ENCODE measurements at places on chromosomes 3 and 15.

- peak; percentile 91 for DNase-seq
Observed at GRCh38 chr15:89998141-89998661, 2.9 kb upstream of the ZNF710 start.

GRCh38 chr15:39979606-39980005, 45.7 kb downstream of the EIF2AK4 start:
- no peak for DNase-seq

DNA sequence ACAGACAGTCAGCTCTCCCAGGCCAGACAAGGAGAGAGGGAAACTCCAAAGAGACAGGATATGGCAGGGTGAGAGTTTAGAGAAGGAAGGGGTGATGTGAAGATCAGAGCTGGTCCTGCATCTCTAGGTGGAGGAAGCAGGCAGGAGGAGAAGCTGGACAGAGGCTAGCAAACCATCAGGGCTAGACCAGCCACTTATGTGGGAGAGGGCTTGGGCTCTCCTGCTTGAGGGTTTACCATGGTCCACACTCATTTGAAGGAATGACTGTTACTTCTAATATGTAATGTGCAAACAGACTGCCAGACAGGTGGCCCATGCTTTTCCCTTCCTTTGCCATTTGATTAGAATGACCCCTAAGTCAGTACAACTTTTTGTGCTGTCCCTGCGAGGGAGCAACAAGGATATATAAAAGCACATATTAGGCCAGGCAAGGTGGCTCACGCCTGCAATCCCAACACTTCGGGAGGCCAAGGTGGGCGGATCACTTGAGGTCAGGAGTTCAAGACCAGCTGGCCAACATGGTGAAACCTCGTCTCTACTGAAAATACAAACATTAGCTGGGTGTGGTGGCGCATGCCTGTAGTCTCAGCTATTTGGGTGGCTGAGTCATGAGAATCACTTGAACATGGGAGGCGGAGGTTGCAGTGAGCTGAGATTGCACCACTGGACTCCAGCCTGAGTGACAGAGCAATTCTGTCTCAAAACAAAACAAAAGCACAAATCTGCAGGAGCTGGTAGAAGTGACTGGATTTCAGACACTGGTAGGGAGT, 41.0 kb upstream of the MANF start:
- no peak for DNase-seq

- DNase-seq: no peak
Observed at GRCh38 chr15:81863162-81863561, 182.7 kb downstream of the MEX3B start.

DNA sequence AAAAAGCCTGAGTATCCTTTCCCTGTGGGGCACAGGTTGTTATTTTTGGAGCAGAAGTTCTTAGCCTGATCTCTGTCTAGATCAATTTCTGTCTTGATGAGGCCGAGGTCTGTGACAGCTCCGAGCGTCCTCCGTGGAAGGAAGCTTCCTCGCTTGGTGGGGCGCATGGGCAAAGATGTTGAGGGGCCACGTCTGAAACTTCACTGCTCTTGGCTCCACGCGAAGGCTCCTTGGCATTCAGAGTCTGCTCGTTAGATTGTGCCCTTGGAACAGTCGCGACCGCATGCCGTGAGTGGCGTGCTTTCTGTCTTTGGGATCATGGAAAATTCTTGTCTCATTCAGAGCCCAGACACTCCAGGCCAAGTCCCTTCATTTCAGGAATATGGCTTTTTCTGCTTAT, 13.7 kb downstream of the GRK7 start:
- DNase-seq: no peak

GRCh38 chr3:66703501-66703900, 202.7 kb upstream of the LRIG1 start:
- DNase-seq: no peak

GRCh38 chr15:68279779-68280753, 2.5 kb downstream of the FEM1B start:
- no peak for DNase-seq

DNA sequence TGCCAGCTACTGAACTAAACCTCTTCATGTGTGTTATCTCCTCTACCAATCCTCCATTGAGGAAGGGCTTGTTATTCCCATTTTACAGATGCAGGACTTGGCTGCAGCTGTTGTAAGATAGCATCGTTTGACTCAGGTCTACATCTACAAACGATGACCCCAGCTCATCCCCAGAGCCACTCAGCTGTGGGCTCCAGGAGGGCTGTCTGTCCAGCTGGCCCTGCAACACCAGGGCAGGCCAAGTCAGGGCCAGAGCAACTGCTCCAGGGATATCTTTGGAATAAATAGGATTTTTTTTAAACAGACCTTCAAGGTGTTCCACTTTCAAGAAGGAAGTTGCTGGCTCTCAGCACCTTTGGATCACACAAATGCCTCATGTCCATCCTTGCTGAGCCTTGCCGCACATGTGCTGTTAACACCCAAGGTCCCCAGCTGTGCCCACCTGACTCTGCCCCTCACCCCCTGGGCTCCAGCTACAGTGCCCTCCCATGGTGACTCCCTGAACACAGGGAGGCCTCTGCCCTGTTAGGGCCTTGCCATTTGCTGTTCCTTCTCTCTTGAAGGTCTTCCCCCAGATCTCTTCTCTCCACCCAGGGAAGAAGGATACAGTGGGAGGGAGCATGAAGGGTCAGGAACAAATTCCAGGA, 31.0 kb downstream of the ALDH1L1 start:
- DNase-seq: no peak

- DNase-seq: peak; percentile 56
Observed at GRCh38 chr3:115040673-115041286, 106.3 kb downstream of the ZBTB20 start.

DNA sequence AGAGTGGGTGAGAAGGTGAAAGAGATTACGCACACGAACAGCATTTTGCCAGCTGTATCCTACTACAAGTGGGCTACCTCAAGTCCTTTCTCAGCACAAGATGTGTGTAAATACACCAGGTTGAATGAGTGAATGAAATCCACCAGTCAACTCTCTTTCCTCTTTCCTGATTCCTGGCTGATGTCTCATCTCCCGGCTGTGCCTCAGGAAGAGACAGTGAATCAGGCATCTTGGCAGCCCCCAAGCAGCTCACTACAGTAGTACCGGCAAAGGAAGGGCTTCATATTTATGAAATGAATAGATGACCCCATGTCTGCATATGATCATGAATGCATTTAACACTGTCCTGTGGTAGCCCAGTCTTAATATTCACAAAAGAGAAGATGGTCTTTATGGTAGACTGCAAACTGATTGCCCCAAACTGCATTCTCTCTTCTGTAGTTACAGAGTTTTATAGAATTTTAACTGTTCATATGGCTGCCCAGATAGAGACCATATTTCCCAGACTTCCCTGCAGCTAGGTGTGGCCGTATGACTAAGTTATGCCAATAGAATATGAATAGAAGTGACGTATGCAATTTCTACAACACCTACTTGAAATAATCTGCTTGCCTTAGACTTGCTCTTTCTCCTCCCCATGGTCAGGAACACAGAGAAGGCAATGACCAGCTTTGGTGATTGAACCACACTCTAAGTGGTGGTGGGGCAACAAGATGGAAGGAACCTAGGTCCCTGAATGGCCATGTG, 22.7 kb downstream of the MGLL start:
- no peak for DNase-seq

GRCh38 chr15:51004103-51004551, 90.6 kb downstream of the TNFAIP8L3 start:
- no peak for DNase-seq

- DNase-seq: no peak
Observed at GRCh38 chr3:23863060-23863459, 53.7 kb downstream of the NKIRAS1 start.

- peak; percentile 69 for DNase-seq
Observed at GRCh38 chr15:63915209-63915872, 81.6 kb upstream of the HERC1 start.

DNA sequence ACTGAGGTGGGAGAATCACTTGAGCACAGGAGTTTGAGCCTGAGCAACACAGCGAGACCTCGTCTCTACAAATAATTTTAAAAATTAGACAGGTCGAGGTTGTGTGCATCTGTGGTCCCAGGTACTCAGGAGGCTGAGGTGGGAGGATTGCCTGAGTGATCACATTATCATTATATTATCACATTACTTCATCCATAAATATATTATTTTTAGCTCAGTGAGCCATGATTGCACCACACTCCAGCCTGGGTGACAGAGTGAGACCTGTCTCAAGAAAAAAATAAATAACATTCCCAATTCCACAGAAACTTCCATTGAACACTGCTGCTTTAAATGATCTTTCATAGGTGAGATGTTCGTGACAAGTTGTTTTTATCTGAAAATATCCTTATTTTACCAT, 21.8 kb downstream of the GABPB1 start:
- no peak for DNase-seq

GRCh38 chr3:60829058-60829457, 422.2 kb downstream of the FHIT start:
- peak; percentile 1 for DNase-seq

DNA sequence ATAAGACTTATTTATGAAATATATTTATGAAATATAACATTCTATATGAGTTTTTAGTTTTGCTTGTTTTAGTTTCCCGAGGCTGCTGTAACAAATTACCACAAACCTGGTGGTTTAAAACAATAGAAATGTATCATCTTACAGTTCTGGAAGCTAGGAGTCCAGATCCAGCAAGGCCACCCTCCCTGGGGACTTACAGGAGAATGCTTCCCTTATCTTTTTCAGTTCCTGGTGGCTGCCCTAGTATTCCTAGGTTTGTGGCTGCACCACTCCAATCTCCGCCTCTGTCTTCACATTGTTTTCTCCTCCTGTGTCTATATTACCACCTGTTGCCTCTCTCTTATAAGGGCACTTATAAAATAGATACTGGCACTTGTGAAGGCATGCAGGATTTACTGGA, 877.8 kb downstream of the TUSC7 start:
- DNase-seq: peak; percentile 45

DNA sequence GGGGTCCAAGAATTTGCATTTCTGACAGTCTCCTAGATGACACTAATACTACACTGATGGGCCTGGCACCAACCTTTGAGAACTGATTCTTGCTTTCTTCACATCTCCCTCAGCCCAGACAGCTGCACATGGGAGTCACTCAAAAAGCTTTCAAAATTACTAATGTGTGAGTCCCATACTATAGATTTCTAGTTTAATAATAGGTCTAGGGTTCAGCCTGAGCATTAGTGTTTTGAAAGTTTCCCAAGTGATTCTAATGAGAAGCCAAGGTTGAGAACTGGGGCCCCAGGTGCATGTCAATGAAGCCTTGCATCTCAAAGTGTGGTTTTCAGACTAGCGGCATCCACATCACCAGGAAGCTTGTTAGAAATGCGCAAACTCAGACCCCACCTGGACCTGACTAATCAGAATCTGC, 159.9 kb upstream of the CMC1 start:
- DNase-seq: no peak

DNA sequence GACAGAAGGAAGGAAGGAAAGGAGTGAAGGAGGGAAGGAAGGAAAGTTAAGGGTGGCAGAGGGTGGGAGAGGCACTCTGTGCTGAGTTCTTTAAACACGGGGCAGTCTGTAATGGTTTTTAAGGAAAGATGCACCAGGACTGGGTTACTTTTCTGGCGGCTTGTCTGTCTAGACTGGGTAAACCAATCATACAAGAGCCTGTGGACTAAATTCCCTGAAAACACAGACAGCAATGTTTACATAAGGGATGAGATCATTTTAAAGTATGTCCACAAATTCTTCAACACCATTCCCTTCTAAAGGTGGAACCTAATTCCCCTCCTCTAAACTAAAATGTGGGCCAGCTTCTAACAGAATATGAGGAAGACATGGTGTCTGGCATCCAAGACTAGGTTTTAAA, 235.5 kb upstream of the IGF1R start:
- no peak for DNase-seq

GRCh38 chr15:78944202-78944625, 632 bp downstream of the CTSH start:
- peak; percentile 50 for DNase-seq

GRCh38 chr3:138460536-138461205, 26.3 kb downstream of the ESYT3 start:
- DNase-seq: no peak

DNA sequence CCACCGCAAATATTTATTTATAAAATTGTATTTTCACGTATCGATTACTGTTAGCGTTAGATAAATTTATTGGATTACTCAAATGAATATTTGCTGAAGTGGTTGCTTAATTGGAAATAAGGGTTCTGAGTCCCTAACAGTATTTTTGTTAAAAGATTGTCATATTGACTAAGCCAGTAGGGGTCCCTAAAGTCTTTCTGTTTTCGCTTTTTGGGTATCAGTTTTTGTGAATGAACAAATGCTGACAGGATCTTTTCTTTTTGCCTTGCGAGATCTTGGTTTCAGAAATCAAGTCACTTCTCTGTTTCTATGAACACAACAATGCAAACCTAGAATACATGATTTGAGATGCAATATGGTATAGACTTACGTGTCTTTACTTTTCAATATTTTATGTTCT, 7.1 kb downstream of the RAD51 start:
- no peak for DNase-seq

DNA sequence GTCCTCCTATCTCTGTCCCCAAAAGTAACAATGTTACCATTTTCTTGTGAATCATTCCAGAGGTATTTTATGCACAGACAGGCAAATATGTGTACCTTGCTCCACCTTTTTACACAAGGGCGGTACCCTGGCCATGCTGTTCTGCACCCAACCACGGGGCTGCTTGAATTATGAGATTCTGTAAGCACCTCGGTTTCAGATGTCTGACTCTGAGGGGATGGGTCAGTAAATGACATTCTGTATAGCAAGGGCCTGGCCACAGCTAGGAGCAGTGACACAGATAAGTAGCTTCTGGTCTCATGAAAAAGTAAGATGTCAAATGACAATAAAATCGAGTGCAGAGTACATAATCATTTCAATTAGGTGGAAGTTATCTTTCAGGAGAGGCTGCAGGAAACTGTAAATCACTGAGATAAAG, 30.4 kb upstream of the FLNB start:
- DNase-seq: no peak

DNA sequence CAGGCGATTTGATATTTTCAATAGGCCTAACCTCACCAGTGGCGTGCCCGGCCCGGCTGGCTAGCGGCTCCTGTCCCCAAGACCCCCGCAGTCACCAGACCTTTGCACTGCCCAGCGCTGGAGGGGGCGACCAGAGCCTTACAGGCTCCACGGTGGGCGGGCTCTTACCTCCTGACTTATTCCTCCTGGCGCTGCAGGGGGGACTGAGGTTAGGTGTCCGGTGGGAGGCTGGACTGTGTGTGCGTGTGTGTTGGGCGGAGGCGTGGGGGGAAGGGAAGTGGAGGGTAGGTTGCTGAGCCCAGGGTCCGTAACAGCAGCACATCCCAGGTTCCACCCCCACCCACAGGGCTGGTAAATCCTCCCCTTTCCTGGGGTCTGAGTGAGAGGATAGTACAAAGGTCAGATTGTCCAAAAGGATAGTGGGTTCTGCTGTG, 27.5 kb upstream of the THRB start:
- DNase-seq: no peak

DNA sequence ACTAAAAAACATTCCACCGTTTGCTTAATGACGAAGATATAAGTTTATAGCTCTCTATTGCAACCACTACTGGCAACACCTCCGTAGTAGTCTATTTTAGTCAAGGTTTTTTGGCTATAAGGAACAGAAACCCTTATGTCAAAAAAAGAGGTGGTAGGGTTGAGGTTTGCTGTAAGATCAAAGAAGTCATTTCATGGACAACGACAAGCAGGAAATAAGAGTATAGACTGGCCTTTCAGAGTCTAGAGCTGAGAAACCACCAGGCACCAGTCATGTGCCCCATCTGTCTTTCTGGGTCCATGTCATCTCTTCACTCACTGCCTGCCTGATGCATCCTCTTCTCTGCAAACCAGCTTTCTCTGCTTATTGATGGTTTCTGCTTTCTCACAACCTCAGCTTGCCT, 42.7 kb downstream of the THBS1 start:
- no peak for DNase-seq

- DNase-seq: no peak
Observed at GRCh38 chr3:28173836-28174235, 67.6 kb upstream of the CMC1 start.

- no peak for DNase-seq
Observed at GRCh38 chr15:89654301-89654761, 936 bp downstream of the KIF7 start.
